ENCODE measurements at places on chromosomes 12 and 14. TPM values are rescaled to one million over a fixed set of nuclear protein-coding genes. Genes with fewer than 3 reads are reported as not detected.
A peak's percentile ranks its signal among the peaks of the same experiment; 100 is the strongest.

The AQP6 gene
- 0.17 TPM for total RNA-seq

The BIN2 gene
- not detected for total RNA-seq

The TNS2 gene
- total RNA-seq = 12.1 TPM

DNA sequence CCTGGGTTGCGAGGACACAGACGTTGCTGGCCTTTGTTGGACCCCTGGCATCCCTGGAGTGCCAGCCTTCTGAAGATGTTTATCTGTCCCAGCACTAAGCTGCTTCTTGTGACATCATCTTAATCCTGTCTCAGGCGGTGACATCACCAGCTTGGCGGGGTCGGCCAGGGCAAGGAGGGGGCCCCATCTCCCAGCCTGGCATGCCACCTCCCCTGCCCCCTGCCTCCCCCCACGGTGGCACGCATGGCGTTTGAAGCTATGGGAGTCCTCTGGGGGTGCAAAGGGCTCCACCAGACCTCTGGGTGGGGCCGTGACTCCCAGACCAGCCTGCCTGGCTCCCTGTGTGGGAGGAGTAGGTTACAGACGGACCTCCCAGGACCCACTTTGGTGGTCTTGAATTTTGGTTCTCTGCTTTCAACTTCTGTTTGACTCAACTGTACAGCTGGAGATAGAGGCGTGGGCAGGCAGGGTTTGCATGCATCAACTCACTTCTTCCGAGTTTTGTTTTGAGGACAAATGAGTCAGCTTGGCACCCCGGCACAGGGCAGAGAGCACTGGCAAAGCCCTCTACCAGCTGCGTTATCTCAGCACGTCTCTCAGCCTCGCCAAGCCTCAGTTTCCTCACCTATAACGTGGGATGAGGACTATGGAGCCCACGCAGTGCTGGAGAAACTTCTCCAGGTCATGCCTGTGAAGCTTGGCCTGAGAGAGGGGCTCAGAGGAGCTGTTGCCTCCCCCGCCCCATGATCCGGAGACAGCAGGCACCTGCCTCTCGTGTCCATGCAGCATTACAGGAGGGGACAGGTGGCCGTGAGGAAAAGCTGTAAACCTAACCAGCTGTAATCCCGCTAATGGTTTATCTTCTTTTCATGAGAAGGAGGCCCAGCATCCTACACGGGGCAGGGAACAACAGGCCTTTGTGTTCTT is 38.8 kb upstream of the EML1 start:
- DNase-seq = no peak

DNA sequence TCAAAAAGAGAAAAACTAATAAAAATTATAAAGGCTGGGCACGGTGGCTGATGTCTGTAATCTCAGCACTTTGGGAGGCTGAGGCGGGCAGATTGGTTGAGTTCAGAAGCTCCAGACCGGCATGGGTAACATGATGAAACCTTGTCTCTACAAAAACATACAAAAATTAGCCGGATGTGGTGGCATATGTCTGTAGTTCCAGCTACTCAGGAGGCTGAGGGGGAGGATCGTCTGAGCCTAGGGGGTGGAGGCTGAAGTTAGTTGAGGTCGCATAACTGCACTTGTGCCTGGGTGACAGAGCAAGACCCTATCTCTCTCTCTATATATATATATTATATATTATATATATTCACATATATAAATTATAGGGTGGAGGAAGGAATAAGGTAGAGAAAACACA is 32.5 kb upstream of the ANO2 start:
- DNase-seq = no peak

DNA sequence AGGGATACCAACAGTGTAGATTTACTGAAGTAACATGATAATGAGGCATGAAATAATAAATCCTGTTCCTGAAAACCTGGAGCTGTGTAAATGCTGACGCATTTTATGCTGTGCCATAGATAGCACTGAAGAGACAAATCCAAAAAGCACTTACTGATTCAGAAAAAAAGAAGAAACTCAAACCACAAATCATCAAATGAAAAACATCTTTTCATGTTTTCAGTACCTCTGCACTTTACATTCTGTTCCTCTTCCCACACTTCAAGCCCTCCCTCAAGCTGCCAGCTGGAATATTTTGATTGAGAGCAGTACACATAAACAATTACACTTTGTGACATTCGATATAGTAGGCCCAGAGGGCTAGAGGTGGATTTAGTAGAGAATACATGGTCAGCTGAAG is 362.3 kb downstream of the NAV3 start:
- DNase-seq = no peak

DNA sequence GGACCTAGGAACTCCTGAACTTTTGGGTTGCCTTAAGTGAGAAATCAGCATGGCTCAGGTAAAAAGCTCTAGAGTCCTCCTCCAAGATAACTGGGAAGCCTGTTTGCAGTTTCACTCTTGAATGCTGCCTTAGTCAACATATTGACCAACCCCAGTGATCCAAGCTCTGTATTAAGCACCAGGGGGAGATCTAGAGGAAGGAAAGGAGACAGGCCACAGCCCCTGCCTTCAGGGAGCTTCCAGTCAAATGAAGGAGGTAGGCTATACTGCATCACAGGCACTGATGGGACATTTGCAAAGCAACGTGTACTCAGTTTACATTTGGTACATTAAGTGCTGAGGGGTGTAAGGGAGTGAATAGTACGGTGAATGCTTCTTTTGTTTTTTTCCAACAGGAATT is 1.2 kb upstream of the CSAD start:
- no peak for DNase-seq

DNA sequence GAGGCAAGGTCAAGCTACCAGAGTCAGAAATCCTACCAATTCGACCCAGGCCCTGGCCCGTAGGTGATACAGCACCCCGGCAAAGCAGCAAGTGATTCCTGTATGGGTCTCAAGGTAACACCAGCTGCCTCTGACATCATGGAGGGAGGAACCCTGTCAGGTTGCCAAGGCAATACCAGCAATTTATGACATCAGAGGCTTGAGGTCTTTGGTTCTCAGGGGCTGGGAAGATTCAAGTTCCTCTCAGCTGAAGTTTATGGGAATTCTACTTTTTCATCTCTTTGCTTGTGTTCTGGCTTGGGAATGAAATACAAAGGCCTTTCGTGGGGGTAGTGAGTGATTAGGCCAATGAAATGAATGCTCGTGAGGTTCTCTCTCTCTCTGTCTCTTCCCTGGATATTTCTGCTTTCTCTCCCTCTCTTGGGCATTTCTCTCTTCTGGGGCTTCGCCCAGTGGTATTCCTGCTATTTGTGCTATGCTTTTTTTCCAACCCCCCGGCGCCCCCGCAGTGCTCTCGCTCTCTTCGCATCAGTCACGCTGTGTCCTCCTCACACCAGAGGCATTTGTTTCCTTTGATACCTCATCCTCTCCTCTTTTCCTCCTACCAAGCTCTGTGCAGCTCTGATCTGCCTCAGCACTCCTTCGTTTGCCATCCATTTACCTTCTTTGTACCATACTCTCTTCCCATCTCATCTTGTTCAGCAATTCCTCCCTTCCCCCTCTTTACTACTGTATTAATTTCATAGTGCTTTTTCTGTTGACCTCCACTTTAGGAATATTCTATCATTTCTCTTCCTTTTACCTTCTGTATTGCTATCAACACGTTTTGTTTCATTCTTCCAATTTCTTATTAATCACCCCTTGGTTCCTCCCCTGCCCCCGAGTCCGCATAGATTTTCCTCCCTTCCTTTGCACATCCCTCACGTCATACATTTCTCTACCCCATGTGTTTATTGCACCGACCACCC is 2.9 kb downstream of the ZFHX2 start:
- no peak for DNase-seq

GRCh38 chr12:58877243-58877743 is 43.0 kb downstream of the LRIG3 start:
- no peak for DNase-seq

DNA sequence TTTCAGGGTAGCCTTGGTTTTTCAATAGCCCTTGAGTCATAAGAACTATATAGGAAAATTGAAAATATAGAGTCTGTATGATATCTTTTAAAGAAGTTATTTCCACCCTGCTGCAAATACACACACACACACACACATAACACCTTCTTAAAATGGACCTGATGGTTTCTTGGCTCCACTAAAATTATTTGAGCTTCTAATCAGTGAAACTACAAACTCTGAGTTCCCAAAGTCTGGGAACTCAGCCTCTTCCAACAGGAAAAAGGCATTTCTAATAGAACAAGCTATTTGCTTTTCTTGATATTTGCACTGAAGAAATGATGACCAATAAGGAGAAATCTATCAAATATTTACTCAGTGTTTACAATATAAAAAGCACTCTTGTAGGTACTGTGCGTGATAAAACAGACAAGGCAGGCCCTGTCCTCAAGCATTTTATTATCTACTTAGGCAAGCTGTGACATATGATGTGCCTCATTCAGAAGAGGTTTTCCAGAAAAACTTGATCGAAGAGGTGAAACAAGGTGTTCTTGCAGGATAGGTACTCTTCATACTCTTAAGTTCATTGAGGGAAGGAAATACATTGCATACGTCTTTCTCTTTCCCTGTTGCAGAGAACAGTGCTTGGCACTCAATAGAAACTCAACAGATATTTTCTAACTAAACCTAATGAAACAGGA is 88.6 kb downstream of the MGST1 start:
- no peak for DNase-seq

- DNase-seq = no peak
Observed at GRCh38 chr12:72273499-72273837, 1.3 kb downstream of the TRHDE start.

DNA sequence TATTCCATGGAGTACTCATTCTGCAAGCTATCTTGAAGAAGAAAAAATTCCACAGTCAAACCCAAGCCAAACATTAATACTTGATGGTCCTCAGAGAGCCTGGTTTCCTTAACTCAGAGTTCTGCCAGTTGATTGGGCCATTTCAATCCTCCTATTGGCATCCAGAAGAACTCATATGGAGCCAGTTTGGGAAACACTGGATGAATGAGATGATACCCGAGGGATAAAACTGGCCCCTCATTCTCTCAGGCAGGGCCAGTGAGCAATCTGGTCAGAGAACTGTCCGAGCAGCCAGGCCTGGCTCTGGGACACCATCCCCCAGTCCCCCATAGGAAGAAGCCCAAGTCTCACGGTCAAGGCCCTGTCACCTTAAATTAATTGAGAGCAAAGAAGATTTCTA is 48.8 kb downstream of the NUAK1 start:
- no peak for DNase-seq

DNA sequence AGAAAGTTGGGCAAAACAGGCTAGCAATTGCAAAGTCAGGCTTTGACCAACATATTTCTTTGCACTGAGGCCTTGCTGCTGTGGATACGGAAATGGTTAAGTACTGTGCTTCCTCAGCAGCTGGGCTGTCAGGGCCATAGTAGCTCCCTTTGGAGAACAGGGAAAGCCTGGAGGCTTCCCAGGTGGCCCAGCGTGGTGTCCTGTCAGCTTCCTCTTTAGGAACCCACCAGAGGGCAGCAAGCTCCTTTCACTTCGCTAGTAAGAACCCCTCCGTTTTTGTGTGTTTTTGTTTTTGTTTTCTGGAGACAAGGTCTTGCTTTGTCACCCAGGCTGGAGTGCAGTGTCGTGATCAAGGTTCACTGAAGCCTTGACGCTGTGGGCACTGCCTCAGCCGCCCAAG is 1.7 kb upstream of the CFAP251 start:
- peak; percentile 25 for DNase-seq

GRCh38 chr12:67937822-67938221 is 51.4 kb upstream of the IFNG-AS1 start:
- no peak for DNase-seq

- no peak for DNase-seq
Observed at GRCh38 chr12:106386813-106387535, 29.4 kb downstream of the POLR3B start.

Measured in NCI-H460 (cell line).